ENCODE measurements at places on chromosomes 3 and 15.

DNA sequence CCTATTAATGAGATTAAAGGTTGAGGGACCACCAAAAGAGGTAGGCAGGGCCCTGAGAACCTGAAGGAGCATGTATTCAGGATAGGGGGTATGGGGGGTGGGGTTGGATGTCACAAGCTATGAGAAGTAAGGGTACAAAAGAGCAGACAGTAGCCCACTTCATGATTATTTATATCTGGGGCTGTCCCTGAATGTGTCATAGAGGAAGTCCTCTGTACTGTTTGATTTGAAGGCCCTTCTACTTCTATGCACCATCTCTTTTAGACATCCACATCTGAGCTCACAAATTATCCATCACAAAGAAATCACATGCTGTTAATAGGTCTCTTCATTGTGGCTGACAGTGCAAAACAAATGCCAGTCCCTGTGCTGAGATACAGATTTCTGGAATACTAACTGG lies 68.6 kb downstream of the FHIT start:
- no peaks in the 10 kb centered on the region for H3K4me1 ChIP-seq
- H3K36me3 ChIP-seq, result no peaks in the 10 kb centered on the region
- no peaks in the 10 kb centered on the region for H3K27me3 ChIP-seq
- DNase-seq, result no peak

DNA sequence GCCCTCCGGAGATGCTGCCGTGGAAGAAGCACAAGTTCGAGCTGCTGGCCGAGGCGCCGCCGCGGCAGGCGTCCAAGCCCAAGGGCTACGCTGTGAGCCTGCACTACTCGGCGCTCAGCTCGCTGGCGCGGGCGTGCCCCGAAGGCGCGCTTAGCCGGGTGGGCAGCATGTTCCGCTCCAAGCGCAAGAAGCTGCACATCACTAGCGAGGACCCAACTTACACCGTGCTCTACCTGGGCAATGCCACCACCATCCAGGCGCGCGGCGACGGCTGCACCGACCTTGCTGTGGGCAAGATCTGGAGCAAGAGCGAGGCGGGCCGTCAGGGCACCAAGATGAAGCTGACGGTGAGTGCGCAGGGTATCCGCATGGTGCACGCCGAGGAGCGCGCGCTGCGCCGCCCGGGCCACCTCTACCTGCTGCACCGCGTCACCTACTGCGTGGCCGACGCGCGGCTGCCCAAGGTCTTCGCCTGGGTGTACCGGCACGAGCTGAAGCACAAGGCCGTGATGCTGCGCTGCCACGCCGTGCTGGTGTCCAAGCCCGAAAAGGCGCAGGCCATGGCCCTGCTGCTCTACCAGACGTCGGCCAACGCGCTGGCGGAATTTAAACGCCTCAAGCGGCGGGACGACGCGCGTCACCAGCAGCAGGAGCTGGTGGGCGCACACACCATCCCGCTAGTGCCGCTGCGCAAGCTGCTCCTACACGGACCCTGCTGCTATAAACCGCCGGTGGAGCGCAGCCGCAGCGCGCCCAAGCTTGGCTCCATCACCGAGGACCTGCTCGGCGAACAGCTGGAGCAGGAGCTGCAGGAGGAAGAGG lies 1.3 kb downstream of the FAM43A start:
- H3K27me3 ChIP-seq, result peaks cover 4% of the 10 kb centered on the region
- no peaks in the 10 kb centered on the region for H3K36me3 ChIP-seq
- H3K4me1 ChIP-seq, result peaks cover 52% of the 10 kb centered on the region
- H3K4me3 ChIP-seq, result peak overlapping the region; percentile 51
- DNase-seq, result peak; percentile 6

GRCh38 chr3:52801839-52802238 lies 7.2 kb downstream of the ITIH3 start:
- no peaks in the 10 kb centered on the region for H3K4me1 ChIP-seq
- H3K27ac ChIP-seq, result no peak overlapping the region
- H3K36me3 ChIP-seq, result no peaks in the 10 kb centered on the region
- H3K27me3 ChIP-seq, result no peaks in the 10 kb centered on the region
- no peak for DNase-seq

DNA sequence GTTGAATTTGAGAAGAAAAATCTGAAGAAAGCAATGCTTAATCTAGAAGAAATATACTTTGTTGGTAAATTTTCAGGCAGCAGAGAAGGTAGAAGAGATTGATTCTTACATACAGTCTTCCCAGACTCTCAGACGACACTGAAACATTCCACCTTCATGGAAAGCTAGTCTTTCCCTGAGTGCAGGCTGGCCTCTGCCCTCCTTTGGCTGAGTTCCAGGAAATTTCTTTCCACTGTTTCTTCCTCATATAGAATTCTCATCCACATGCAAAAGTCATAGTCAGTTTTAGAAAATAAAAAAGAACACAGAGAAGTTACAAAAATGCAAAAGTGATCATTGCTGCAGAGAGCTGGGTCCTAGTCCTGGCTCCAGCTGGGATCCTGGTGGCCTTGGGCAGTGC lies 142.5 kb upstream of the PRR23C start:
- H3K27ac ChIP-seq, result no peak overlapping the region
- no peak overlapping the region for H3K4me3 ChIP-seq
- no peaks in the 10 kb centered on the region for H3K27me3 ChIP-seq
- no peaks in the 10 kb centered on the region for H3K36me3 ChIP-seq
- no peak for DNase-seq

- peaks cover 11% of the 10 kb centered on the region for H3K4me1 ChIP-seq
- H3K36me3 ChIP-seq, result no peaks in the 10 kb centered on the region
- H3K27me3 ChIP-seq, result no peaks in the 10 kb centered on the region
- H3K4me3 ChIP-seq, result no peak overlapping the region
- H3K27ac ChIP-seq, result no peak overlapping the region
These were observed 5.8 kb upstream of the MANF start for GRCh38 chr3:51379301-51379700.

- H3K27me3 ChIP-seq, result no peaks in the 10 kb centered on the region
- peak overlapping the region; percentile 45 for H3K4me3 ChIP-seq
These were observed 13.7 kb downstream of the CAND2 start for GRCh38 chr3:12810013-12810780.

GRCh38 chr15:47857776-47858167 lies 140.5 kb downstream of the SEMA6D start:
- H3K4me3 ChIP-seq, result no peak overlapping the region
- no peaks in the 10 kb centered on the region for H3K4me1 ChIP-seq
- no peaks in the 10 kb centered on the region for H3K27me3 ChIP-seq
- H3K36me3 ChIP-seq, result no peaks in the 10 kb centered on the region

- H3K36me3 ChIP-seq, result no peaks in the 10 kb centered on the region
- DNase-seq, result no peak
- H3K27ac ChIP-seq, result no peak overlapping the region
These were observed 326.9 kb upstream of the CTNNB1 start for GRCh38 chr3:40872258-40872920.

GRCh38 chr15:31554261-31554660 lies 227.6 kb downstream of the KLF13 start:
- H3K27ac ChIP-seq, result no peak overlapping the region
- DNase-seq, result no peak
- H3K4me1 ChIP-seq, result no peaks in the 10 kb centered on the region
- H3K4me3 ChIP-seq, result no peak overlapping the region

Data from CD4-positive, CD25-positive, alpha-beta regulatory T cell (primary cell).